Right renal pelvis (tissue), 4 donors: ENCODE measurements at places on chromosomes 1 and 21. TPM values are rescaled to one million over a fixed set of nuclear protein-coding genes. Genes with fewer than 3 reads are reported as not detected.

- DNase-seq = no peak
Observed at GRCh38 chr21:38769191-38769780, 36.4 kb upstream of the ETS2 start.

DNA sequence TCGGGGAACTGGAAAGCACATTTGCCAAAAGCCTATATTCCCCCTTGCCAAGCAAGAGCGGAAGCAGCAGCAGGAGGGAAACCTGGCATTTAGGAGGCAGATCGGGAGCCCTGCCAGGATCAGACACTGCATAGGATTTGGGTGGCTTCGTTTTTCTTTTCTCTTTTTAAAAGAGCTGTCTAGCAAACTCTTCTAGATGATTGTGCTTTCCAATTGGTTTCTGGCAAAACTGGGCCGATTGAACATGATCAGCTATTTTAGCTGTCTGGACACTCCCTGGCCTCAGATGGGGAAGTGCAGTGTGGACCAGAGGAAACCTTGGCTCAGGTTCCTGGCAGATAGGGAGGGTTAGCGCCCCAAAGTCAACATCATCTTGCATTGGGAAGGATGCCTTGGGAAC, 414.0 kb upstream of the KAZN start:
- no peak for DNase-seq

DNA sequence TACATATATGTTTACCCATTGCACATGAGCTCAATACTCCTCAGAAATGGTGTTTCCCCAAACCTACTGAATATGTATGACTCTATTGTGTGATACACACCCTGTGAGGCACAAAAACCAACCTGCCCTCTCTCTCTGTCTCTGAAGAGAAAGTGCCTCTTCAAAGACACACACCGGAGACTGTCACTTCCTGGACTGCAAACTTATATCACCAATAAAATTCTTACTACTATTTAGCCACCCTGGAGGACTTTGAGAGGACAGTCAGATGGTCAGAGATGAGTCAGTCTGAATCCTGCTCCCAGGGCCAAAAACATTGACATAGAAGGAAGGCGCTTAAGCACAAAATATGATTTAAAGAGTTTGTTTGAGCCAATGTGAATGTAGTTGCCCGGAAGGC, 110.4 kb downstream of the PPIAL4G start:
- DNase-seq = no peak

DNA sequence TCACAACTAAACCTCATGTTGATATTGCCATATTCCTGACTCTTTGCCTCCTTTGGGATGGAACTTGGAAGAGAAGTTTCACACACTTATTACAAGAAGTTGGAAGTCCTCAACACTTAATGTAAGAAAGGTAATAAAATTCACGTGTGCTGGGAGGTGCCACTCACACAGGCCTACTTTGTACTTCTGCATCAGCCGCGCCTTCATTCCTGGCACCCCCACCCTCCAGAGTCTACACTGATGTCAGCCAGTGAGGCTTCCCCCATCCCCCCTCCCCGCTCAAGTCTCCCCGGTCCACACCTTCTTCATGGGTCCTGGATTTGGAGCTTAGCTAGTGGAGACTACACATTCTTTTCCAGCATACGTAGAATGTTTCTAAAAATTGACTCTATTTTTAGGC, 24.8 kb upstream of the SLC45A1 start:
- DNase-seq = no peak

- DNase-seq = no peak
Observed at GRCh38 chr1:118717893-118718292, 270.2 kb downstream of the TBX15 start.

DNA sequence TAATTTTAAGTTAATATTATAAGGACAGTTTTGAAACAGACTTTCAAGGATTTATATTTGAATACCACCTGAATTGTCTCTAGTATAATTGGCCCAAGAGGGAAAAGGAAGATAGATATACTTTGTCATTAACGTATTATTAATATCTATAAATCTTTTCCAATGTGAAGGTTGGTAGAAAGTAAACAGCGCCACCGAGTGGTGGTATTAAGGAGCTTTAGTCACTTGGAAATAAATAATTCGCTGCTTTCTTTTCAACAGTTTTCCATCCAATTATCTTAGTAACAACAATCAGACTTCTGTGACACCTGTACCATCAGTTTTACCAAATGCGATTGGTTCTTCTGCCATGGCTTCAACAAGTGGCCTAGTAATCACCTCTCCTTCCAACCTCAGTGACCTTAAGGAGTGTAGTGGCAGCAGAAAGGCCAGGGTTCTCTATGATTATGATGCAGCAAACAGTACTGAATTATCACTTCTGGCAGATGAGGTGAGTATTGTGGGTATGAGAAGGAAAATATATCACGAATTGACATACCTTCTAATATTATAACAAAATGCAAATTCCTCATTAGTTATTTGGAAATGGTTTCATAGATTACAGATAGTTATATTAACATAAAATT, 37.7 kb downstream of the SH3GLB1 start:
- no peak for DNase-seq

- no peak for DNase-seq
Observed at GRCh38 chr1:116408193-116408592, 35.1 kb downstream of the ATP1A1 start.

GRCh38 chr1:38735651-38736161, 123.9 kb downstream of the RRAGC start:
- no peak for DNase-seq

- no peak for DNase-seq
Observed at GRCh38 chr1:32743380-32744070, 41.0 kb upstream of the SYNC start.

- DNase-seq = no peak
Observed at GRCh38 chr1:3248155-3249141, 179.4 kb downstream of the PRDM16 start.

DNA sequence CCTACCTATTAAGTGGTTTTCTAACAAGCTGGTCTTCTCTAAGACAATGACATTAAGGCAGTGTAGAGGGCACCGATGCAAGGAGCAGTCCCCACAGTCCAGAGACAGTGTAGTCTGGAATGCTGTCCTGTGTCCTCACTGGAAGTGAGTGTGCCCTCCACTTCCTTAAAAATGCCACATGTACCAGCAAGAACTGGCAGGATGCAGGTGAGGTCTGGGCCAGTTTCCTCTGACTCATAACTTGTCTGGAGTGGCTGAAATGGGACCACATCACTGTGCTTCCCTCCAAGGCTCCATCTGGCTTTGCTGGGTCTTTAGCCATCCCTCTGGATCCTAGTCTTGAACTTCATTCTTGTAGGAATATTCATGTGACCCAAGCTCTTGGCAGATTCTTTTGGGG, 170.5 kb upstream of the KIAA0040 start:
- DNase-seq = no peak

DNA sequence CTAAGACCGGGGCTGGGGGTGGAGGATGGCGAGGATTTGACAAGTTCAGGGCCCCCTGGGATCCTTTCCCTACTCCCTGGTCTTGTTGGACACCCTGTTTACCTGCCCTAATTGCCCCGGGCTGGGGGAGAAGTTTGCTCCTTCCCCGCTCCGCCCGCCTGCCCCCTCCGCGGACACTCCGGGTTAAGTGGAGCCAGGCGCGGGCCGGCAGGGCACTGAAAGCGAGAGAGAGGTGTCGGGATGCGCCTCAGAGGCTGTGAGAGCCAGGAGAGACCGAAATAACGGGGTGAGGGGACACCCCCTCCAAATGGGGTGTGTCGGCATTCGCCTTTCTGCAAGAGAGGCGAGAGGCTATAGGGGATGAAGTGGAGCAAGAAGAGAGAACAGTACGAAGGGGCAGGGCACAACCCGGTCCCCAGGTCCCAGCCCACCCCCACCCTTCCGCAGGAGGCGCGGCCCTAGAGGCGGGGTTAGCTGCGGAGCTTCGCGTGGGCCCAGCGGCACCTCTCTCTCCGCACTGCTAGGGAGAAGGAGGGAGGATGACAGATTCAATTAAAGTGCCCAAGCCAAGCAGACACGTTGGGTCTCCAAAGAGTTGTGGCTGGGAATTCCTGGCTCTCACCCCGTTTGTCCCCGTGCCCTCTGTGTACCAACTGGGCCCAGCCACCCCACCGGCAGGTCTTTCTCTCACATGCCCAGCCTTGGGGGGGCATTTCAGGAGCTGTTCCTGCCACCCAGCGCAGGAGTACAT, 3.8 kb downstream of the EFNA3 start:
- DNase-seq = no peak

GRCh38 chr1:52162947-52163346, 21.1 kb downstream of the ZFYVE9 start:
- DNase-seq = no peak

DNA sequence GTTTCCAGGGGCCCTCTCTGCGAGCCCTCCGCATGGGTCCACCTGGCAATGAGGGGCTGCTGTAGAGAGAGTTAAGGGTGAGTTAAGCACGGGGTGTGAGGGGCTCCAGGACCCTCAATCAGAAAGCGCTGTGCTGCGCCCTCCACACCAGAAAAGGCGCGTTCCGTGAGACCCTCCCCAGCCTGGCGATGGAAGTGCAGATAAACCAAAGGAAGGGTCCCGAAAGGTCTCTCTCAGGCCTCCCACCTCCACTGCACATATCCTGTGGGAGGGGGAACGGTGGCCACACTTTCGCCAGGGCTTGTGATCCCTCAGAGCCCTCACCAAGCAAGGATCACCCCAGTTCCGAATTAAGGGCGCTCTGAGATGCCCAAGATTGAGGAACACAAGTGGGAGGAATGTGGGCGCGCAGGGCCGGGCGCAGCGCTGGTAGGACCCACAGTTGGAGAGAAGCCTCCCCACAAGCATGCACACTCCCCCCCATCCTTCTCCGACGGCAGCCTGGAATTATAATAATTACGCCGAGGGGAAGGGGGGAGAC, 1.1 kb downstream of the WNT3A start:
- DNase-seq = no peak

AIRE gene
- 0.68 TPM for polyA plus RNA-seq
